ENCODE measurements at places on chromosomes 1 and 21. TPM values are rescaled to one million over a fixed set of nuclear protein-coding genes. Genes with fewer than 3 reads are reported as not detected.
A peak's percentile ranks its signal among the peaks of the same experiment; 100 is the strongest.

GRCh38 chr21:37385179-37385765 is 18.7 kb downstream of the DYRK1A start:
- no peak for DNase-seq

- DNase-seq: peak; percentile 20
Measured at GRCh38 chr1:88685259-88685620, 1.2 kb downstream of the PKN2 start.

DNA sequence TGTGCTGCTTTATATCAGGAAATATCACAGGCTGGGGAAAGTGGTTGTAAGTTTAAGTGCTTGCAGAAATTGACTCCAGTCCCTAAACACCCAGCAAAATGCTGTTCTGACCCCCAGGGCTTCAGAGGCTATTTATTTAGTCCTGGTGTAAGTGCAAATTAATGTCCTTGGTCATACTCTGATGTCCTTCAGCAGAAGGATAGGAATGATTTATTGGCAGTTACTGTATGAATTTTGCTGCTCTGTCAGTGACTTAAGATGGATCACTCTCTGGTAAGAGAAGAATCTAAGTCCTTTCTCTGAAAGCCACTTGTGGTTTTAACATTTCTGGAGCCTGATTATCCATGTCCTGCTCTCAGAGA is 21.9 kb downstream of the FAM20B start:
- DNase-seq: no peak

DNA sequence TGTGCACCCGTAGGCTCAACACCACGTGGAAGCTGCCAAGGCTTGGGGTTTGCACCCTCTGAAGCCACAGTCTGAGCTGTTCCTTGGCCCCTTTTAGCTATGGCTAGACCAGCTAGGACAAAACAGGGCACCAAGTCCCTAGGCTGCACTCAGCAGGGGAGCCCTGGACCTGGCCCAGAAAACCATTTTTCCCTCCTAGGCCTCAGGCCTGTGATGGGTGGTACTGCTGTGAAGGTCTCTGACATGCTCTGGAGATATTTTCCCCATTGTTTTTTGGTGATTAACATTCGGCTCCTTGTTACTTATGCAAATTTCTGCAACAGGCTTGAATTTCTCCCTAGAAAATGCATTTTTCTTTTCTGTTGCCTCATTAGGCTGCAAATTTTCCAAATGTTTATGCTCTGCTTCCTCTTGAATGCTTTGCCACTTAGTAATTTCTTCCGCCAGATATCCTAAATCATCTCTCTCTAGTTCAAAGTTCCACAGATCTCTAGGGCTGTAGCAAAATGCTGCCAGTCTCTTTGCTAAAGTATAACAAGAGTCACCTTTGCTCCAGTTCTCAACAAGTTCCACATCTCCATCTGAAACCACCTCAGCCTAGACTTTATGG is 69.0 kb upstream of the KRTAP19-8 start:
- DNase-seq: no peak

DNA sequence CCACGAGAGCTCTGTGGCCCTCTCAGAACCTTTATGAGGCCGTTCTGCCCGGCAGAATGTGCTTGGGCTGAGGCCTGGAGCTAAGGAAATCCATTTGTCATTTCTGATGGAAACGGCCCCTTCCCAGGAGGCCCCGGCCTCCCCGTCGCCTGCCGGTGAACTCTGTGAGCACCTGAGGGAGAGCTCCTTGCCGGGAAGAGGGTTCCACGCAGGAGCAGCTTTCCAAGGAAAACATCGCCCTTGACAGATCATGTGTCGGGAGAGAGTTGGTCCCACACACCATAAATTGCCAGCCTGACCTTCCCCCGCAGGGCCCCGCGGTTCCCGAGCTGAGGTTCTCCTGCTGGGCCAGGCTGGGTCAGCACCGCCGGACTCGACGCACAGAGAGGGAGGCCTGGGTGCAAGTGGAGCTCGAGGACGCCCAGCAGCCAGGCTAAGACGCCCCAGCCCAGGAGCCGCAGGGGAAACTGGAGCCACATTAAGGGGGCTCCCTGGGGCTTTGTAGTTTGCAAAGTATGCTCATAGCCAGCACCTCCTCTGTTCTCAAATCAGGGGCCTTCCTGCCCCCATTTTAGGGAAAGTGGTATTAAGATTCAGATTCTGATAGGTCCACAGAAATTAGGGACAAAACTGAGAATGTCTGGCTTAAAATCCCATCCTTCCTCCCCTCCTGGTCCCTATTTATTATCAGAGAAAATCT is 239.5 kb downstream of the FOXD2 start:
- DNase-seq: no peak

- no peak for DNase-seq
Measured at GRCh38 chr1:94081566-94082344, 39.2 kb downstream of the ABCA4 start.

- no peak for DNase-seq
Measured at GRCh38 chr1:93805027-93805610, 73.9 kb downstream of the DNTTIP2 start.

DNA sequence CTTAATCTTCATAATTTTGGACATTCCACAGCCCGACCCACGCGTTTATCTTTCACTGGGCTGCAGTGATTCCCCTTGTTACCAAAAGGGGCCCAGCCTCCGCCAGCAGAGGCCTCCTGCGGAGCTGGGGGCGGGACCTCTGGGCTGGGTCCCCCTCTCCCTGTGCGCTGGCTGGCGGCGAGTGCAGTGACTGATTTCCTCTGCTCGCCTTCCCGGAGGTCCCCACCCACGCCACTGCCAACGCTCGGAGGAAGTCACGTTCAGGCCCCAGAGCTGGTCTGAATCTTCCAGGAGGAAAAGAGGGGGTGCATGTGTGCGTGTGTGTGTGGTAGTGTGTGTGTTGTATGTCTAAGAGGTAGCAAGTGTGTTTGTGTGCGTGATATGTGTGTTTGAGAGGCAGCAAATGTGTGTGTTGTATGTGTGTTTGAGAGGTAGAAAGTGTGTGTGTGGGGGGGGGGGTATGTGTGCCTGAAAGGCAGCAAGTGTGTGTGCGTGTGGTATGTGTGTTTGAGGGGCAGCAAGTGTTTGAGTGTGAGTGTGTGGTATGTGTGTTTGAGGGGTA is 35.0 kb upstream of the JAK1 start:
- peak; percentile 92 for DNase-seq

DNA sequence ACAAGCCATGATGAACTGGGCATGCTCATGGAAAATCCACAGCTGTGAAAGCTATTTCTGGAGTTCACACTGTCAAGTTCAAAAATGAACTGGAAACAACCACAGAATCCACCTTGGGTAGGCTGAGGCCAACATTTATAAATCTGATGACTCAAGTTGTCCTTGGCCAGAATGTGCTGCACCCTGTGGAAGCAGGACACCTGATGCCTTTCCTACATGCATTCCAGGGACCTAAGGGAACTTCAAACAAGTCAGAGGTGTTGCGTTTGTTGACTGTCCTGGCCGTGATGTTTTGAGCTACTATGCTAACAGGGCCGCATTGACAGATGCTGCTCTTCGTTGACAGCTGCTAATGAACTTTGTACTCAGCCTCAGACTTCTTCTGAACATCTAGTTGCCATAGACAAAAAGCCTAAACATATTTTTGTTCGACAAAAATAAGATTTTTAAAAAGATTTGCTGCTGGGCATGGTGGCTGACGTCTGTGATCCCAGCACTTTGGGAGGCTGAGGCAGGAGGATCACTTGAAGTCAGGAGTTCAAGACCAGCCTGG is 127.9 kb upstream of the SLC45A1 start:
- DNase-seq: peak; percentile 8

DNA sequence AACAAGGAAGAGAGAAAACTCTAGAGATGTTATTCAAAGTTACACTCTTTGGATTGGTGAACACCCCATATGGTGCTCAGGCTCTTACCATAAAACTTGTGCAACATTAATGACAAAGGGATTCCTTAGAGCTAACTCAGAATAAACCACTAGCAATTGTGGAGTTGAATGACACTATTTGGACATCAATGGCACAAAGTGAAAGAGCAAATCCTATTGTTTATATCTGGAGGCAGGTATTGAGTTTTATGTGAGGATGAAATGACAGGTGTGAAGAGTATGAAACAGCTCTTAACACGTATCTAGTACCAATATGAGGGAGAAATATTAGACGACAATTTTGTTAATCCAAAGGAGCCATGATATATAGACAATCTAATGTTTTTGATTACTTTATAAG is 584.9 kb upstream of the PBX1 start:
- no peak for DNase-seq

DNA sequence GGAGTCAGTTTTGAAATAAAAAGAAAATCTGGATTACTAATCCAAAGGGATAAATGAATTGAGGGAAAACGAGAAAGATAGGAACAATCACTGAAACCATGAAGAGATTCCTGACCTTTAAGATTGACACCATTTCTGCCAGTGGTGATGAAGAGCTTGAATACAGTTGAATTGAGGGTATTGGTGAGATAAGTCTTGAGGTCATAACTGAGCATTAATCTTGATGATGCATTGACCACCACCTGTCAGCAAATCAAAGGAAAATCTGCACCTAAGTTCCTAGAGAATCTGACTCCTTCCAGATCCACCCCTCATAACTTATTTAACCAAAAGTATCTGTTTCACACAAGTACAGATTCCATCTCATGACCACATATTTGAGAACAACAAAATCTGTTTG is 21.6 kb downstream of the RPS27 start:
- no peak for DNase-seq

DNA sequence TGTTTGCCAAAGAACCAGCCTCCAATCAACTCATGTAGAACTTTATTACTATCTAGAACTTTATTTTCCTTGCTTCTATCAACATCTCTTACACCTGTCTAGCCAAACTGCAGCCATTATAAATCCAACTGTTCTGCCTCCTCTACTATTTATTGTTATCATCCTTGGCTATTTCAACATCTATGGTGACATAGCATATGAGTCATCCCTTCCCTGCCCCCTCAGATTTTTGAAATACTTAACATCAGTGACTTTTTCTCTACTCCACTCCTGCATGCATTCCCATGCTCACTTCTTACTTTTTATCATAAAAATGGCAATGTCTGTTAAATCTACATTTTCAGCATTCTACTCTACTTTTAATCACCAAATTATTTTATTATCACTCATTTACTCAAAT is 544.9 kb upstream of the NEGR1 start:
- DNase-seq: no peak

GRCh38 chr1:15757016-15757543 is 1.5 kb upstream of the FBLIM1 start:
- DNase-seq: no peak

DNA sequence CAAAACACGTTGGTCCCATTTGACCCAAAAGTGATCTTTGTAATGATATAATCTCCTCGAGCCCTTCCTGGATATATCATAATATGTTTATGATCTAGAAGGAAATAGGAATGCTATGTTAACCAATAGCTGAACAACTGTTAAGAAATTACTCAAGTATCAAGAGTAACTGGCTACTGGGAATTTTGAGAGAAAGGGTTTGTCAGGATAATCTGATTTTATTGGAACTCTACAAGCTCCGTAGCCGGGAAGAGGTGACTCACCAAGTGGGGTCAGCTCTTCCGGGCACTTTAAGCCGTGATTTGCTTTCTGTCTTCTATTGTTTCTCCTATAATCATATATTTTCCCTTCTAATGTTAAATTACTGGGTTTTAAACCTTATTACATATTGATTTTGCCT is 250.5 kb upstream of the POGK start:
- DNase-seq: no peak

- DNase-seq: no peak
Measured at GRCh38 chr1:22815421-22816066, 104.9 kb downstream of the EPHB2 start.

Gene B3GALT6
- 40.3 TPM for total RNA-seq

Gene CRABP2
- total RNA-seq: 190 TPM

Gene PRKCZ
- 41.8 TPM for total RNA-seq

Gene COPA
- total RNA-seq: 167 TPM

Gene CSF3R
- 0.97 TPM for total RNA-seq

Gene CDK11A
- 18.6 TPM for total RNA-seq
